Urinary bladder (tissue), 4 donors: ENCODE measurements at places on chromosomes 12 and 14. TPM values are rescaled to one million over a fixed set of nuclear protein-coding genes. Genes with fewer than 3 reads are reported as not detected.

GRCh38 chr12:51188359-51189051 lies 15.6 kb upstream of the TFCP2 start:
- DNase-seq: no peak

- no peak for DNase-seq
These were observed 30.6 kb downstream of the LRCOL1 start for GRCh38 chr12:132579744-132580143.

- no peak for DNase-seq
These were observed 1.5 kb upstream of the NINJ2 start for GRCh38 chr12:664779-665092.

GRCh38 chr14:51119411-51120051 lies 24.6 kb upstream of the TRIM9 start:
- DNase-seq: no peak

DNA sequence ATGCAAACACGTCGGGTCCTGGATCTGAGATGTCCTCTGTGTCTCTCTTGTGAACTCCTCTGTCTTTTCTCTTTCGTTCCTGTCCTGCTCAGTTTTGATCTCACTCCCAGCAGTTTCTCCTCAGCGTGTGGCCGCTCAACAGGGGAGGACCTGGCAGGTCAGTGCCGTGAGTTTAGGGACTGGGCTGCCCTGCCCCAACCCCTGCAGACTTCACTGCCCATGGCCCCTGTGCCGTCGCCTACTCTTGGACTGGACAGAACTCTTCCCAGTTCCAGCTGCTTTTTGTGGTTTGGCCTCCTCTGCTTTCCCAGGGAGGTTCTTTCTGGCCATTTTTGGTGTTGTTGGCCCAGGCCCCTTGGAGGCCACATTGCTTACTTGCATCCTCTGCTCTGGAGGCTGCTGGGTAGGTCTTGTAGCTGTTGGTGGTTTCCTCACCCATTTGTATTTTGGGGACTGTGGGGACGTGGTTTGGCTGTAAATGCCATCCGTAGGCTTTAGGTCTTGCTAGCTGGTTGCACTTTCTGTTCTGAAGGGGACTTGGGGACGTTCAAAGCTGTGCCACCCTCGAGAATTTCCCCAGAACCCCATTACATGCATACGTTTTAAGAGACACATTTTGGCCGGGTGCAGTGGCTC lies 20.0 kb upstream of the DNAH10 start:
- DNase-seq: no peak

Gene SIX1
- total RNA-seq: 6.2 TPM

GRCh38 chr12:102965281-102966155 lies 8.0 kb downstream of the ASCL1 start:
- DNase-seq: no peak

Gene CMTM5
- total RNA-seq: 3.5 TPM

GRCh38 chr12:72547573-72547972 lies 275.4 kb downstream of the TRHDE start:
- no peak for DNase-seq

Gene PLEK2
- 4.0 TPM for total RNA-seq

Gene AMN
- total RNA-seq: 0.21 TPM

Gene SPATA7
- total RNA-seq: 46.8 TPM

DNA sequence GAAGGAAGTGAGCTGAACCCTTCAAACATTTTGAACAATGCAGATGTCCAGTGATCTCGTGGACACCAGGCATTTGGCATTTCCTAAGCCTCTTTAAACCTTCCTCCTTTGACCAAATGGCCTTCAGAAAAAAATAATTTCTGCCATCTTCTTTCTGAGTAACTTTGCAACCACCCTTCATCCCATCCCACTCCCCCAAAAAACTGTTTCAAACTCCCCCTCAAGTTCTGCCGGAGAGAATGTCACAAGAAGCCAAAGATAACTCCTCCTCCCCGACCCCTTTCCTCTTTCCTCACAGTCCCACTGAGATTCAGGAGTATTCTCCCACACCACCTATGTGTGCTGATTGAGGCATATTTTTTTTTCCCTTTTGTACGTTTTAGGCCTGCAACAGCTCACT lies 1.7 kb downstream of the KSR2 start:
- DNase-seq: no peak

Gene ABCC9
- total RNA-seq: 75.2 TPM

Gene APOF
- total RNA-seq: not detected
